ENCODE measurements at places on chromosomes 12 and 14. TPM values are rescaled to one million over a fixed set of nuclear protein-coding genes. Genes with fewer than 3 reads are reported as not detected.

- no peak for DNase-seq
Measured at GRCh38 chr12:25699454-25699853, 146.4 kb upstream of the LMNTD1 start.

DNA sequence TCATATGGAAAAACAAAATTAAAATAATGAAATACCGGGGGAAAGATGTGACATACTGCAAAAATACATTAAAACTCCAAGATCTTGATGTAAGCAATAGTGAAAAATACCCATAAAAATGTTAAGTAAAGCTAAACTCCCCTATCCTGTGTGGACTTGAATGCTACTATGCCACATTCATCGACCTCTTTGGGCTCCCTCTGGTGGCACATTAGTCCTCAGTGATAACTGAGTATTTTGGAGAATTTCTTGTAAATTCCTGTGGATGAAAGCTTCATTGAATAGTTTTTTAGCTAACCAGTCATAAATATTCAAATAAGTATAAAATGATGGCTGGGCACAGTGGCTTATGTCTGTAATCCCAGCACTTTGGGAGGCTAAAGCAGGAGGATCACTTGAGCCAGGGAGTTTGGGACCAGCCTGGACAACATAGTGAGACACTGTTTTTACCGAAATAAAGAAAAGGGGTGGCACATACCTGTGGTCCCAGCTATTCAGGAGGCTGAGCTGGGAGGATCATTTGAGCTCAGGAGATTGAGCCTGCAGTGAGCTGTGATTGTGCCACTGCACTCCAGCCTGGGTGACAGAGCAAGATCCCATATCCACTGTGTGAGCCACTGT lies 42.4 kb upstream of the SGPP1 start:
- DNase-seq = no peak

Gene CLEC2B
- 3.7 TPM for total RNA-seq

GRCh38 chr14:74942181-74942580 lies 13.2 kb downstream of the PGF start:
- no peak for DNase-seq

Gene ASIC1
- total RNA-seq = 0.99 TPM

- DNase-seq = no peak
Measured at GRCh38 chr12:128813392-128813791, 10.4 kb downstream of the SLC15A4 start.
